ENCODE measurements at places on chromosomes 12 and 14. TPM values are rescaled to one million over a fixed set of nuclear protein-coding genes. Genes with fewer than 3 reads are reported as not detected.
A peak's percentile ranks its signal among the peaks of the same experiment; 100 is the strongest.

- no peaks in the 10 kb centered on the region for H3K36me3 ChIP-seq
- H3K4me3 ChIP-seq, result no peak overlapping the region
- DNase-seq, result no peak
These were observed 137.8 kb downstream of the TTC7B start for GRCh38 chr14:90678420-90678819.

DNA sequence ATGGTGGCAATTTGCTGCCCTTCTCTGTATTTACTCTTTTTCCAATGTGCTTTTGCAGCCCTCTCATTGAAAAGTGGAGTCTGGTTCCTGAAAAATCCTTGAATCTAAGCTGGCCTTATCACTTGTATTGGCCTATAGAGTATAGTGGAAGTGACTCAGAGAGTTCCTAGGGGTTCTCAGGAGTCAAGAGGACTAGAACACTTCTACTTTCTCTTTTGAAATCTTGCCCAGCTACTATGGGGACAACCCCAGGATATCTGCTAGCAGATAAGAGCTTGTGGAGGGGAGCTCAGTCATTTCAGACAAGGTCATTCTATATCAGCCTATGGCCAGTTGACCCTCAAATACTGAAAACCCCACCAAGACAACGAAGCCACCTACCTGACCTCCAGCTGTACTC lies 26.7 kb upstream of the WSCD2 start:
- no peaks in the 10 kb centered on the region for H3K36me3 ChIP-seq
- DNase-seq, result no peak
- no peaks in the 10 kb centered on the region for H3K4me1 ChIP-seq
- H3K27ac ChIP-seq, result no peak overlapping the region

GRCh38 chr14:66293533-66294105 lies 192.6 kb upstream of the CCDC196 start:
- peaks cover 8% of the 10 kb centered on the region for H3K27me3 ChIP-seq
- H3K27ac ChIP-seq, result no peak overlapping the region
- no peak for DNase-seq
- H3K36me3 ChIP-seq, result no peaks in the 10 kb centered on the region
- no peak overlapping the region for H3K4me3 ChIP-seq

DNA sequence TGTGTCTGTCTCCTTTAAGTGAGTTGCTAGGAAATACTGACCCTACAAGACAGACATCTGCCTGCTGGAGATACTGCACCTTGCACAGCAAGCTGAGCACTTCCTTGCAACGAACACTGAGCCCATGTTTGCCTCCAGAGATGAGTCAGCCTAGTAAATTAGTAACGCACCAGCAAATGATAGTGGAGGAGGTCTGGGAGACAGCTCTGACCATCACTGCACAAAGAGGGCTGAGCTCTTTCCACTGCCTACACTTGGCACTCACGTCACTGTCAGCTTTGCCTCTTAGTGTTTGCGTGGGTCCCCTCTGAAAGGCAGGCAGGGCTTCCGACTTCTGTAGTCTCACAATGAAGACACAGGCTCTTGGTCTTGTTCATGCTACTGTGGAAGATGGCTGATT lies 109.0 kb downstream of the APAF1 start:
- no peaks in the 10 kb centered on the region for H3K4me1 ChIP-seq
- no peaks in the 10 kb centered on the region for H3K36me3 ChIP-seq
- no peak overlapping the region for H3K4me3 ChIP-seq
- H3K27ac ChIP-seq, result no peak overlapping the region
- DNase-seq, result no peak

- H3K36me3 ChIP-seq, result no peaks in the 10 kb centered on the region
- peak overlapping the region; percentile 90 for H3K27ac ChIP-seq
- peaks cover 17% of the 10 kb centered on the region for H3K4me1 ChIP-seq
- DNase-seq, result peak; percentile 54
- H3K4me3 ChIP-seq, result no peak overlapping the region
These were observed 172.2 kb upstream of the ATP2B1 start for GRCh38 chr12:89880690-89881350.

GRCh38 chr14:96189281-96189711 lies 15.3 kb upstream of the BDKRB2 start:
- peaks cover 47% of the 10 kb centered on the region for H3K27me3 ChIP-seq
- H3K27ac ChIP-seq, result no peak overlapping the region
- no peaks in the 10 kb centered on the region for H3K36me3 ChIP-seq
- no peak overlapping the region for H3K4me3 ChIP-seq

DNA sequence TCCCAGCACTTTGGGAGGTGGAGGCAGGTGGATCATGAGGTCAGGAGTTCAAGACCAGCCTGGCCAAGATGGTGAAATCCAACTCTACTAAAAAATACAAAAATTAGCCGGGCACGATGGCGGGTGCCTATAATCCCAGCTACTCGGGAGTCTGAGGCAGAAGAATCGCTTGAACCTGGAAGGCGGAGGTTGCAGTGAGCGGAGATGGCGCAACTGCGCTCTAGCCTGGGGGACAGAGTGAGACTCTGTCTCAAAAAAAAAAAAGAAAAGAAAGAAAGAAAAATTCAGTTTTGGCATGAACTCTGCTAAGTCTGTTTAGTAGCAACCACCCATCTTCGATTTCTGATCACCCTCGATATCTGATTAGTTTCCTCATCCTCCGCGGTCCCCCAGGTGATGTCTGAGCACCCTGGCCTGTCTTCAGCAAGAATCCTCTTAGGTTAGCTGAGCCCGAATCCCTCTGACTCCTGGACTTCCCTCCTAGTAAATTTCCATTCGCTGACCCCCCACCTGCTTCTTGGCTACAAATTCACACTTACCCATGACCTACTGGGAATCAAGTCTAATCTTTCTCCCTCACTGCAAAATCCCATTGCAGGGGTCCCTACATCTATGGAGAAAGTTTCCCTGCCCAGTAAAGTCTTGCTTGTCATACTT lies 879 bp upstream of the HSPB8 start:
- no peaks in the 10 kb centered on the region for H3K36me3 ChIP-seq
- no peak for DNase-seq
- H3K4me3 ChIP-seq, result no peak overlapping the region
- no peak overlapping the region for H3K27ac ChIP-seq

DNA sequence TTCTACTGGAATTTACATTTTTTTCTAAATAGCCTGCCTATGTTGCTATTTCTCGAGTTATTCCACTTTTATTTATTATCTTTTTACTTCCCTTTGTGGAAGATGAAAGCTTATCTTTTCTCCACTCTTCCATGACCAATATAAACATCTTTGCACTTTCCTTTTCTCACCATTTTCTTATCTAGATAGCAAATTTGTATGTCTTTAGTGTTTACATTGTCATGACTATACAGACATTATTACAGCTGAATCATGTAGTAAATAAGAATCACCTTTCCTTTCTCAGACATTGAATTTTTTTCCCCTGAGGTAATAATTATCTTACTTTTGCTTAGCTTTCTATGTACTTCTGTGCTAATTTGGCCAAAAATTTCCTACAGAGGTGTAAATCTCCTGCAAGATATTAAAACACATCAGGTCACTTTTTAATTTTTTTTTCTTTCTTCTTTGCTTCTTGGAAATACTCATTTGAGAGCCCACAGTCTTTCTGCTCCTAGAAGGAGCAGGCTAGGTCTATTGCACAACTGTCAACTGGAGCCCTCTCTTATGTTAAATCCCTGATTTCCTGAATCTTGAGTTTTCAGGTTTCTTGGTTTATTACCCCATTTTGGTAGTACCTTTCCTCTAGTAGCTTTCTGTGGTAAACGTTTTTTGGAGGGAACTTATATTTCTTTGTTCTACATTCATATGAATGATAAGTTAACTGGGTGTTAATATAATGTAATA lies 109.0 kb upstream of the ATP2B1 start:
- H3K4me1 ChIP-seq, result no peaks in the 10 kb centered on the region
- no peak overlapping the region for H3K4me3 ChIP-seq
- no peaks in the 10 kb centered on the region for H3K36me3 ChIP-seq
- no peaks in the 10 kb centered on the region for H3K27me3 ChIP-seq
- no peak overlapping the region for H3K27ac ChIP-seq

- H3K4me1 ChIP-seq, result peaks cover 2% of the 10 kb centered on the region
- no peaks in the 10 kb centered on the region for H3K27me3 ChIP-seq
- no peak overlapping the region for H3K27ac ChIP-seq
- H3K36me3 ChIP-seq, result no peaks in the 10 kb centered on the region
- H3K4me3 ChIP-seq, result no peak overlapping the region
These were observed 116.1 kb downstream of the PLEKHA5 start for GRCh38 chr12:19245666-19246065.

DNA sequence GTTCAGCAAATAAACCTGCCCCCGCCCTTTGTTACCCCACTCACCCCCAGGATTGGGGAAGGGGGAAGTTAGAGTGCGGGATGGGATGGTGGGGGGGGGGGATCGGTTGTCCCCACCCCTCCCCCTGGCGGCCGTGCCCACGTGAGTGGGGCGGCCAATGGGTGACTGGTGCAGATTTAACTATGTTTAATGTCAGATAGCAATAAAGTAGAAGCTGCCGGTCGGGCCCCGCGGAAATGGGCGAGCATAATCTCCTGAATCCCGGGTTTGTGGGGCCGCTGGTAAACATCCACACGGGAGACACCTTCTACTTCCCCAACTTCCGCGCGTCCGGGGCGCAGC lies at the start of gene HOXC12:
TSS of gene HOXC12 (plus strand) at position 210 of the 342 bp plus-strand sequence. CDS start at position 237, 27 bp downstream.
- peaks cover 50% of the 10 kb centered on the region for H3K4me1 ChIP-seq
- no peak within 1 kb of the TSS for H3K27ac ChIP-seq
- H3K27me3 ChIP-seq, result peaks cover 20% of the 10 kb centered on the region
- H3K4me3 ChIP-seq, result peak within 1 kb of the TSS; percentile 38
- DNase-seq, result no peak

DNA sequence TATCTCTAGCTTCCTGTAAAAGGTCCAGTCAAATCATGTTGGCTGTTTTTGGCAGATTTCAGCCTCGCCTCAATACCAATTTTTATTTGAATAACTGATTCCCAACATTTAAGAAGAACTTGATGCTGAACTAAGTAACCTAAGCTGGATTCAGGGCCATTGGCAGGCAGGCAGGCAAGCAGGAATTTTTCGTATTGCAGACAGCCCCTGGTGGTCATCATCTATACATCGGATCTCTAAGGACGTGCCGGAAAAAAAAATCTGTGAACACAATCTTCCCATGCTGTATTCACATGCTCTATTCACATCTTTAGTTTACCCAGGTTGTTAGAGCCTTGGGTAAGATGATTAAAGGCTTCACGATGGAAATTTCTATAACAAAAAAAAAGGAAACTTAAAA lies 7.0 kb downstream of the VCPKMT start:
- H3K36me3 ChIP-seq, result peaks cover 57% of the 10 kb centered on the region
- H3K4me3 ChIP-seq, result no peak overlapping the region
- H3K27me3 ChIP-seq, result no peaks in the 10 kb centered on the region
- DNase-seq, result no peak
- H3K4me1 ChIP-seq, result peaks cover 3% of the 10 kb centered on the region
- no peak overlapping the region for H3K27ac ChIP-seq

GRCh38 chr12:120757226-120757742 lies 31.7 kb downstream of the ACADS start:
- DNase-seq, result no peak
- no peaks in the 10 kb centered on the region for H3K27me3 ChIP-seq
- H3K4me3 ChIP-seq, result no peak overlapping the region
- peaks cover 9% of the 10 kb centered on the region for H3K4me1 ChIP-seq

GRCh38 chr14:81169711-81170103 lies 51.1 kb downstream of the GTF2A1 start:
- peak overlapping the region; percentile 74 for H3K4me3 ChIP-seq
- peak overlapping the region; percentile 80 for H3K27ac ChIP-seq
- H3K4me1 ChIP-seq, result peaks cover 17% of the 10 kb centered on the region
- H3K36me3 ChIP-seq, result no peaks in the 10 kb centered on the region

DNA sequence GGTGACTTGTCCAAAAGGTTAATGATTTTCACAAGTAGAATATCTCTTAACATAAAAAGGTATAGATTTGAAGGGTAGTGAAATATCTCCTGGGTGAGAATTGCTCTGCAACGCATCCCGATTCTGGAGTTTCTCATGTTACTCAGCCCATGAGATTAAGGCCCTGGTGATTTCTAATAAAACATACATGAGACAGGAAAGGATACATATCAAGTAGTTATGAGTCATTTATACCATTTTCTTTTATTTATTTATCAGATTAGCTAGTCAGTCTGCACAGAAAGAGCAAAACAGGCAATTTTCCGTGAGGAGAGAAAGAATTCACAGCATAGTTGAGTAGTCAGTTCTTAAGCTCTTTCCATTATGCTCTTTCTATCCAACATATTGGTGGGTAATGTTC lies 535.6 kb upstream of the ATP2B1 start:
- H3K4me1 ChIP-seq, result no peaks in the 10 kb centered on the region
- no peak overlapping the region for H3K27ac ChIP-seq
- peaks cover 3% of the 10 kb centered on the region for H3K27me3 ChIP-seq
- DNase-seq, result no peak

GRCh38 chr14:99067927-99068326 lies 204.1 kb downstream of the BCL11B start:
- no peak for DNase-seq
- H3K4me3 ChIP-seq, result no peak overlapping the region
- no peak overlapping the region for H3K27ac ChIP-seq

The RPL6 gene
- total RNA-seq, result 1,580 TPM

The OR4K1 gene
- not detected for total RNA-seq

The SERPINA1 gene
- total RNA-seq, result 7.6 TPM

The TESPA1 gene
- 141 TPM for total RNA-seq

The C12orf56 gene
- 0.25 TPM for total RNA-seq

The GYS2 gene
- not detected for total RNA-seq

The KLHDC1 gene
- total RNA-seq, result 10.1 TPM

The CPNE6 gene
- not detected for total RNA-seq

The P2RX7 gene
- 4.6 TPM for total RNA-seq

The KCNJ8 gene
- not detected for total RNA-seq
